ENCODE measurements at places on chromosomes 6 and 20.

DNA sequence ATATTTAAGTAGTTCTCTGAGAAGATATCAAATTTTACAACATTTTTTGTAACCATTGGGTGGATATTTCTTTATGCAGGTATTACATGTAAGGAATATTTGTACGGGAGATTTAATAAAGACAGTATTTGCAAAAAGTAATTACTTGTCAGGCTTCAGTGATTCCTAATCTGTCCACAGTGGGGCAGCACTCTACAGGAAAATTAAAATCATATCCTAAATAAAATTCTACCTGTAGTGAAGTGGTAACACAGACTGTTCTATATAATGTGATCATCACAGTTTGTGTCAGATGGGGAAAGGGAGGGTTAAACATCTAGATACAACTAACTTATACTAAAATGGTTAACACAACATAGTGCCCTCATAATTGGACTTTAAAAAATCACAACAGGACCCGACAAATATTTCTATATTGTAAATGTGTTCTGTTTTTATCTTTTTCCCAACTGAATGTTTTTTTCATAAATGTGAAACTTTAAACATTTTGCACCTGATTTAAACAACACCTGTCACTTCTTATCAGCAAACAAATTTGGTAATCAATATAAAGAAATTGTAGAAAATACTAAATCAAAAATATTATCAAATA, 145.6 kb upstream of the MANEA start:
- DNase-seq: peak; percentile 44

DNA sequence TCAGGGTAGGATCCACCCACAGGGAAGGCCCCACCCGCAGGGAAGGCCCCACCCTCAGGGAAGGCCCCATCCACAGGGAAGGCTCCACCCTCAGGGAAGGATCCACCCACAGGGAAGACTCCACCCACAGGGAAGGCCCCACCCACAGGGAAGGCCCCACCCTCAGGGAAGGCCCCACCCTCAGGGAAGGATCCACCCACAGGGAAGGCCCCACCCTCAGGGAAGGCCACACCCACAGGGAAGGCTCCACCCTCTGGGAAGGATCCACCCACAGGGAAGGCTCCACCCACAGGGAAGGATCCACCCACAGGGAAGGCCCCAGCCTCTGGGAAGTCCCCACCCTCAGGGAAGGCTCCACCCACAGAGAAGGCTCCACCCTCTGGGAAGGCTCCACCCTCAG, 40.5 kb downstream of the KCNQ2 start:
- no peak for DNase-seq

DNA sequence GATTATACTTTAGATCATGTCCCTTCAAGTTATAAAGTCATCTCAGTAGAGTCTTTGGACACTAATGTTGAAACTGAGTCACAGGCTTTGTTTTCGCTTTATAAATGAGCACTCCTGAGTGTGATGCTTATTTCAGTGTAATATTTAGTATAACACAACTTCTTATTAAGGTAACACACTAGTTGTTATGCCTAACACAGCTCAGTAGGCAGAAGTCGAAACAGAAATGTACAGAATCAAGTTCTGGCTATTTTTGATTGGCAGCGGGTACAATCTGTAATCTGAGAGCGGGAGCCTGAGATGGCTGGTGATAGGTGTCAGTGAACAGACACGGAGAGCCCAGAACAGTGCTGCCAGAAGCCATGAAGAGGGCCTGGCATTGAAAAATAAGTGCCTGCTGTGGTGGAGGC, 11.4 kb downstream of the HECA start:
- no peak for DNase-seq

GRCh38 chr6:158022749-158023596, 41.3 kb downstream of the SYNJ2 start:
- DNase-seq: no peak

DNA sequence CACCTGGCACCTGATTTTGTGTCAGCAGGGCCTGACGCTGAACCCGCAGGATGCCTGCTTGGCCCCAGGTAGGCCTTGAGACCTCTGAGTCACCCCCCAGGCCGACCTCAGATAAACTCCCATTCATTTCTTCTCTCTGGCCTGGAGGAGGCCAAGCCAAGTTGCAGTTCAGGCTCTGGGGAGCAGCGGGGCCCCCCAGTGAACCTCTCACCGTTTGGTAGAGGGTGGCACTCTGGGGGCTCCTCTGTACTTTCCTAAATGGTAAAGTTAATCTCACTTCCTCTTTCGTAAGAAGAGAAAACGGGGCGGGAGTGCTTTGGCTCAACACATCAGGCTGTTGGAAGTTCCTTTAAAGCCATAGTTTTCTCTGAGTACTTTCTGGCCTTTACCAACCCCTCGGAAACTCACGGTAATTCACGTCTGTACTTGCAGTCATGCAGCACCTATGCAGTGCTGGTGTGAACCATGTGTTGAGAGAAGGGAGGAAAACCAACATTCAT, 2.8 kb downstream of the SIRPA start:
- no peak for DNase-seq

DNA sequence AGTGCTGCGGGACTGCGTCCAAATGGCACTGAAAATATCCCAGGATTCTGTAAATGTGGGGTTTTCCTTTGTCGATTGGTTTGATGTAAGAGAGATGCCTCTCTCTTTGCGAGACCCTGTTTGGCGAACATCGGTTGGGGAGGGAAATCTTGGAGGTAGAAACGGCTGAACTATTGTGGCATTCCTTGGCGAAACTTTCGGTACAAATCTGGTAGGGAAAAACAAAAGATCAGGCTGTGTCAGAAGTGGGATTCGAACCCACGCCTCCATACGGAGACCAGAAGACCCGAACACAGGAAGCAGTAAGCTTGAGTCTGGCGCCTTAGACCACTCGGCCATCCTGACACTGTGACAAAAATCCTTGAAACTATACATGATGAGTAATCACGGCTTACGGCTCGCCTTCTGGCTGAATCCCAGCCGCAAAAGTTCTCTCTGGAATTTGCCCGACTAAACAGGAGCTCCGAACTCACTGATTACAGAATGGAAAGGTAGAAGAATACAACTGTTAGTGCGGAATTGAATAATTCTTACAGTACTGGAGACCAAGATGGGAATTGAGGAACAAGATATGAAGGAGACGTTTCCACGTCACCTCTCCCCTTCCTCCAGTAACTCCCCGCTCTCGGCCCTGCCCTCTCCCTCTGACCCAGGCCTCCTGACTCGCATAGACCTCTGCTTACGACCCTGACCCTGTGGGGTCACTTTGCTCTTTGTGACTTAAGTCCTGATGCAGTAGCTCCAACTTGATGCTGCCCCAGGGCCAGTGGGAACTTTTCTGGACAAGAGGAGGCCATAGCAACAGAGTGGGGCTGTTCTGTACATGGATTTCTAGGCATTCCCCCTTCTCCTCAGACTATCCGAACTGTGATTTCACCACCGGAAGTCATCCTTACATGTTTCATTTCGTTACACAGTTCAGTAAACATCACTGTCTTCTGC, 132.8 kb upstream of the ZNF184 start:
- peak; percentile 24 for DNase-seq

DNA sequence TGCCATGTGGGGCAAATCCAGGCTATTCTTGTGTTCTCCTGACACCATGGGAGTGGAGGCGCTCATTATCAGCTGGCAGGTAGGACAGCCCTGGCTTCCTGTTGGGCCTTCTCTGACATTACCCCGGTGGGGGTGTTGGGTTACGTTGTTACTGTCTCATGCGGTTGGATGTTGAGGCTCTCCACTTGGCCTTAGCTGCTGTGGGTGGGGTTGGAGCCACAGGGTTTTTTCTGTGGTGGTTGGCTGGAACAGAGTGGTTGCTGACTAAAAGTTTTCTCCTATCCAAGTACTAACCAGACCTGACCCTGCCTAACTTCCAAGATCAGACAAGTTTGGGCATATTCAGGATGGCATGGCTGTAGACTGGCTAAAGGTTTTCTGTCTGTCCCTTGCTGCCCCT, 20.2 kb downstream of the RIPK1 start:
- no peak for DNase-seq

DNA sequence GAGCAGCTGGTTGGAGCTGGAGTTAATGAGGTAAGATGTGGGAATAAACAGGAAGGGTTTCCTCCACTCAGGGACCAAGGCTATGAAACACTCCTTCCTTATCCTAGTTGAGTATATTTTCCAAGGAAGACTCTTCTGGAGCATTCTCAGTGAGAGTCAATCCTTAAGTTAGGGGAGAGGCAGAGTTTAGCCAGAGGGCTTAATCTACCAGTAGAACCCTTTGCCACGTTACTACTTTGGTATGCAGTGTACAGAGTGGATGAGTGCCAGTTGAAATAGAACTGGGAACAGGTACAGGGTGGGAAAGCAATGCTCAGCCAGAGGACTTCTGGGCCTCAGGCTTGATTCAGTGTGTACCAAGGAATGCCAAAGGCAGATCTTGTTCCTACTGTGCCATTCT, 114.3 kb downstream of the UBE3D start:
- DNase-seq: no peak

GRCh38 chr20:57135875-57136274, 130.6 kb downstream of the BMP7 start:
- no peak for DNase-seq

GRCh38 chr6:43782764-43783513, 12.9 kb downstream of the VEGFA start:
- no peak for DNase-seq

DNA sequence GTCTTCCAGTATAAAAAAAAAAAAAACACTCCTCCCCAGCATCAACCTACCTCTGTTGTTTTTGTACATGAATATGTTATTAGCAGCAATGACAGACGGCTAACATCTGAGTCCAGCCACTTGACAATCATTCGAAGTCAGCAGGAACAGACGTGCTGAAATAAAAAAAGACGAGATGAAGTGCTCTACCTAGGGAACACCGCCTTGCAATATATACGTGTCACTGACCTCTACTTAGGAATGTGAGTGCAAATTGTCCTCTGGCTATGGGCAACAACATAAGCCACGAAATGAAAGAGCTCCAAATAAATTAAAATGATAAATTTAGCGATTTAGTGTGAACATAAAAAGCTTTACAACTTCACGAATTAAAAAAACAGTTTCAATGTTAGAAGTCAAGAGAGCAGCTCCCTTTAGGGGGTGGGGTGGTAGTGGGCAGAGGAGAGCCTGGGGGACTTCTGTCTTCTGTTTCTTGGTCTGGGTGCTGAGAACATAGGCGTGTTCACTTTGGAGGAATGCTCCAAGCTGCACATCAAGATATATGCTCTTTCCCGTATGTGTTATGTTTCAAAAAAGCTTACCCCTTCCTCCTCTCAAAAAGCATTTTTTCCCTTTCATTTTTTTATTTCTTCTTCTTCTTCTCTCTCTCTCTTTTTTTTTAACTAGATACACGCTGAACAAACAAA, 23.3 kb downstream of the EDN1 start:
- no peak for DNase-seq

DNA sequence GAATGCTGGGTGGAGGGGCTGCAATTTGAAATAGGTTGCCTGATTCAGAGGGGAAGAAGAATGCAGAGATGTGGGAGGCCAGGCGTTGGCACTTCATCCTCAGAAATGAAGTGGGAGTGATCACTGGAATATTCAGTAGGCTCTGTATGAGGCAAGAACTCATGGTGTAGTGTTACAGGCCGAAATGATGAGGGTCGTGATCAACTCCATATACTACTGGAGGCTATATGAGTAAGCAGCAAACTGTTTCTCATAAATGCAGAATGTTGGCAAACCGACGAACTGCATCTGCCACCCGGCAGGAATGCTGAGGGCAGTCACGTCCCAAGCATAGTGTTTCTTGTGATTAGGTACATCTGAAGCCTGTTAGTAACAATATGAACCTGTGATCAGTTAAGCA, 12.7 kb downstream of the KCNS1 start:
- DNase-seq: no peak

- DNase-seq: no peak
Measured at GRCh38 chr6:16929809-16930208, 168.5 kb upstream of the ATXN1 start.

DNA sequence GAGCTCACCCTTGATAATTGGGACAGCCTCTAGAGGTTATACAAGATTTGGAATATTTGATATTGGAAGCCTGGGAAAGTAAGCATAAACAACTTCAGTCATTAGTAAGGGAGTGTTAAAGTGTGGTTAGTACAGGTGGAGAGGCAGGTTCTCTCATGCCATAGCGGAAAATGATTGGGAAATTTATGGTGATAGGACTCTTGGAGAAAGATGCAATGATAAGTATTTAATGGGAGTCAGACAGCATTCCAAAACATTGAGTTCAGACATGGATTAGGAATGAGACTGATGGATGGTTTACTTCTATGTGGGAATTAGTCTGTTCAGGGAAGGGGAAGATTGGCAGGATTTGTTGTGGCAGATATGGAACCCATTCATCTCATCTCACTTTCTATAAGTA, 152.7 kb downstream of the MCHR2 start:
- no peak for DNase-seq

GRCh38 chr20:37254114-37254878, 7.3 kb downstream of the GHRH start:
- no peak for DNase-seq

GRCh38 chr6:108156180-108156937, 9.5 kb upstream of the NR2E1 start:
- DNase-seq: no peak

- DNase-seq: no peak
Measured at GRCh38 chr6:116328528-116328903, 42.2 kb upstream of the DSE start.

- no peak for DNase-seq
Measured at GRCh38 chr6:53244958-53245357, 96.3 kb upstream of the GCM1 start.

DNA sequence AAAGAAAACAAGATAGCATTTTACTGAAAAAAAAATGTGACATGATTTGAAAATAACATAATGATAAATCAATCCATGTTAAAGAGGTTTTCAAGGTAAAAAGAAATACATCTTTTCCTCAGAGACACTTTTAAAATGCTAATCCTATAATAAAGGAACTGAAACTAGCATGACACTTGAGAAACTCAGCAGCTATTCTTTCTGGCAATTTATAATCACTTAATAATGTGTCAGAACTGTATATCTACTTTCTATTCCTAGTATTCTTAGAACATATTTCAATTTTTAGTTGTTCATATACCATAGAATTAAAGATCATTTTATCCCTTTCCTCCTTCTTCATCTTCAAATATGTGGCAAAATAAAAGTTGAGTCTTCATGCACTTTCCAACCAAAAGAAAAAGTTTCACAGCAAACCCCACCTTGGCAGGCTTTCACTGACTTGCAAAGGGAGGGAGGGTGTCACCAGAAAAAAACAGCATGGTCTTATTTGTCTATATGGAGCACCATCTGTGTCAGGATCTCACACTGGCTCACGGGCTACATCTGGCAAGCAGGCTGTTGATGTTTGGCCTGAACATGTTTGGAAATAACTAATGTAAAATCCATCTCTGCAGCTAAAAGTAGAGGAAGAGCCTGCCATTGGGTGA, 48.5 kb downstream of the FHL5 start:
- DNase-seq: no peak

DNA sequence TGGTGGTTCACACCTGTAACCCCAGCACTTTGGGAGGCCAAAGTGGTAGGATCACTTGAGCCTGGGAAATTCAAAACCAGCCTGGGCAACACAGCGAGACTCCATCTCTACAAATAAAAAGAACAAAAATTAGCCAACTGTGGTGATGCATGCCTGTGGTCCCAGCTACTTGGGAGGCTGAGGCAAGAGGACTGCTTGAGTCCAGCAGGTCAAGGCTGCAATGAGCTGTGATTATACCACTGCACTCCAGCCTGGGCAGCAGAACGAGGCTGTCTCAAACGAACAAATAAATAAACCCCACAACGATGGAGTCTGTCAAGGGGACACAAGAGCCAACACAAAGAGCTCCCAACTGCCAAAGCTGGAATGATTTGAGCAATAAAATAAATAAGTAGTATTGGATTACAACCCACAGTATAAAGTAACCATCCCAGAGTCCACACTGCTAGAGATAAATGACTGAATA, 13.5 kb downstream of the ZMYND8 start:
- no peak for DNase-seq

All from NCI-H2081 (cell line).